ENCODE measurements at places on chromosomes 3 and 15.

- no peak for DNase-seq
These were observed 2.3 kb upstream of the FYCO1 start for GRCh38 chr3:45997942-45998341.

DNA sequence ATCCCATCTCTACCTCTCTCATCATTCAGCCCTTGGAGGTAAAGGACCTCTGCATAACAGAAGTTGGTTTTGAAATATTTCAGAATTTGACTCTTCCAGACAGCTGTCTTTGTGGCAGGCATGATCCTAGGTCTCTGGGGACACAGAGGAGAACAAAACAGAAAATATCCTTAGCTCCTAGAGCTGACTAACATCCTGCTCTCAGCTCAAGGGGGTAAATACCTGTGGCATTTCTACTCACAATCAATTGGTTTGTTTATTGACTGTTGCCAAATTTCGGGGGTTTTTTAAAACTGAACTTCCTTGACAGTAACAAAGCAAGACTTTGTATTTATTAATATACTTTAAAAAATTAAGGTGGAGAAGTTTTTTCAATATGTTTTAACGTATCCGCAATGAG, 78.8 kb downstream of the EOMES start:
- DNase-seq: no peak

DNA sequence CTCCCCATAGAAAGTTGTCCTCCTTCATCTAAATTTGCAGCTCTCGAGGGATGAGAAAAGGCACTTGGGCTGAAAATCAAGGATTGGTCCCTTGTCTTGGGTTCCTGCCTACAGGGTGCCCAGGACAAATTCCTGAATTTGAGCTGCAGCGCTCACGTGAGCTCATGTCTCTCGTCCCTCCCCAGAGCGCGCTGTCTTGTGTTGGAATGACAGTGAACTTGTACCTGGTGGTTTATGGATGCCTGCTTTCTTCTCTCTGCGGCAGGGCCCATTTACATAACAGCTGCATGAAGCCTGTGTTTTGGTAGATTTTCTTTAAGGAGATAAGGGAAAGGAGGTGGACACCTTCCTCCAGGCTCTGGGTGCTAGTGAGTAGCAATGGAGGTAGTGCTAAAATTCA, 4.3 kb downstream of the RYR3 start:
- DNase-seq: no peak

DNA sequence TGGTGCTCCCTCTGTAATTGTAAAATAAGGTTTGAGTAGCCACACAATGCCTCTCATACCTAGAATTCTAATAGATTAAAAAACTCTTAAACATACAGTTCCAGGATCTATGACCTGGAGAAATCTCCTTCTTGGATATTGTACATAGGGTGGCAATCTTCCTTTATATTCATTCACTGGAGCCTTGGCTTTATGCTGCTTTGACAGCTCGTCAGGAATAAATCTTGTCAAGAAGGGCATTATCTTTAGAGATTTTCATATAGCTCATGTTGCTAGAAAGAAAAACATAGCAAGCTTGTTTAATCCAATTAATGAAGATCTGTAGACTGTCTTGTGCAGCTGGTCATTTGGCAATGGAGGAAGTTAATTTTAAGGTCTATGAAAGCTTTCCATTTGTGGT, 131.1 kb downstream of the PYDC2 start:
- DNase-seq: no peak

DNA sequence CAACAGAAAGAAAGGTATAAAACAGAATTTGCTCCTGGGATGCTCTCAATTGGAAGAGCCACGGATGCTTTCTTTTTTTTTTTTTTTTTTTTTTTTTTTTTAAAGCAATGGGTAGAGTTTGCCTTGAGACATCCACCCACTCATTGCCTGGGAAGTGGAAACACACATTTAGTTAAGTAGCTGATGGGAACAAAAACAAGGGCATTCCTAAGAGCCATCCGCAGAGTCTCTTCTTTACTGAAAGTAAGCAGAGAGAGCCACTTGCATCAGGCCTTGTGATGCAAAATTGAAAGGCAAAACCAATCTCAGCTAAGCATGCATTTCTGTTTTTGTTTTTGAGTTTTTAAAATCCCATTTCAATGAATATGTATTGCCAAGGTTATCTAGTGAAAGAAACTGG, 787.9 kb upstream of the LMCD1 start:
- DNase-seq: no peak

GRCh38 chr15:67839499-67839928, 331 bp downstream of the RNU6-1 start:
- DNase-seq: peak; percentile 75

DNA sequence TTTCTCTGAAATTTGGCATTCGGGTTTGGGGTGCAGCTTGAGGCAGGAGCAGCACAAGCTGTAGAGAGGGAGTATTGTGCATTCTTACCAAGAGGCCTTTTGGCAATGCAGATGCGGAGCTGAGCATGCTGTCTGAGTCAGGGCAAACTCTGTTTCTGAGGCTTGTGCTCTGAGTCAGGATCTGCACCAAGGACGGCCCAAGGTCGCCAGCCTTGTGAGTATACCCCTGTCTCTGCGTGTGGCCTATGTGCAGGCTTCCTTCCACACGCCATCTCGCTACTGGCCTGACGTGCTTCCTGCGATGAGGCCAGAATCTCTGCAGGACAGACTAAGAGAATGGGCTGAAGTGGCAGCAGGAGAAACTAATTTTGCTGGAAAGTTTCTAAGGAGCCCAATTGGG, 83.8 kb upstream of the ROPN1 start:
- no peak for DNase-seq

DNA sequence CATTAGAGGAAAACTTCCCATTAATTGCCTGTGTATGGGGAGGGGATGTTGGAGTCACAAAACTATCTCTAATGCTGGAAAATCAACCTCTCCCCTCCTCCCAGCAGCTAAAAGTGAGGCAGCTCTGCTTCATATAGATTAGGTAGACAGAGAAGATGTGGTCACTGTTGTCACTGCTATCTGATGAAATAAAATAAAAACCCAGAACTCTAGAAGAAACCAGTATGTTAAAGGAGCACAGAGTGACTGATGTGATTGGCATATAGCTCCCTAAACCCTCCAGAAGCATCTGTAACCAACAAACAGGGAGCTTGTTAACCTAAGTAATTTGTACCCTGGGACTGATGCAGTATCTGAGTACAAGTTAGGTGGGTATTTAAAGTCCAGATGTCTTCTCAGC, 211.9 kb upstream of the TRIM42 start:
- no peak for DNase-seq

- DNase-seq: no peak
These were observed 17.7 kb downstream of the POC1A start for GRCh38 chr3:52136513-52136912.

DNA sequence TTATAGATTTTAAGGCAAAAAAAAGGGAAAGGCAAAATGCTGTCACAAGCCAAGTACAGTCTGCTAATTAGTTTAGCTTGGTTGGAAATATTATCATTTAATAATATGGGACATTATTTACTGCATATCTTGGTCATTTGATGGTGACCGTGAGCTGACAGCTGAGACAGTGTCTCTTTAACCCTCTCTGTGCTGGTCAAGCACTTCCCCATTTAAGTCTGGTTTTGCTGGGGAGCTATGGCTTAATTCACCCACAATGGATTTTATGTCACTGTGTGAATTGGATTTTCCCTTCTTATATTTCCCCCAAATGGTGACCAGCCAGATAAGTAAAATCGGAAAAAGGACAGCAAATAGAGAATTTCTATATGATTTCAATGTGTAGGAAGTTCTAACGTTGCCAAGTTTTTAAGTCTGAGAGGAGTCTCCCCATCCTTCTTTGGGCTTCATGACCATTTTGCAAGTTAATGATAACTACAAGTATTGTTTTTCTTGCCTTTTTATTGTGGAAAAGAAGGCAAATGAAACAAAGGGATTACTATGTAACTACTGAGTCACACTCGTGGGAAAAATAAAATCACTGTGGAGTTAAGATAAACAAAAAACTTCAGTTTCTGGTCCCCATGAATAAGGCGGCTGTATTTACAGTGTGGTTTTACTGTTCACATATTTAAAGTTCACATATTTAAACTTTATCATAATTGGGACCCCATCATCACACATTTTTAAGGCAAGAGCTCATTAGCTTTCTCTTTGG, 373.5 kb downstream of the NR2F2 start:
- no peak for DNase-seq

All from stimulated activated effector memory CD8-positive, alpha-beta T cell treated with anti-CD3 and anti-CD28 coated beads, Interleukin-12 subunit alpha, Interleukin-12 subunit beta, amount 100 ng/mL, for 72 hours (primary cell).